Stimulated activated CD4-positive, alpha-beta T cell treated with anti-CD3 and anti-CD28 coated beads, Interleukin-4, amount 100 ng/mL, for 4 hours (primary cell): ENCODE measurements at places on chromosomes 7 and 10.

DNA sequence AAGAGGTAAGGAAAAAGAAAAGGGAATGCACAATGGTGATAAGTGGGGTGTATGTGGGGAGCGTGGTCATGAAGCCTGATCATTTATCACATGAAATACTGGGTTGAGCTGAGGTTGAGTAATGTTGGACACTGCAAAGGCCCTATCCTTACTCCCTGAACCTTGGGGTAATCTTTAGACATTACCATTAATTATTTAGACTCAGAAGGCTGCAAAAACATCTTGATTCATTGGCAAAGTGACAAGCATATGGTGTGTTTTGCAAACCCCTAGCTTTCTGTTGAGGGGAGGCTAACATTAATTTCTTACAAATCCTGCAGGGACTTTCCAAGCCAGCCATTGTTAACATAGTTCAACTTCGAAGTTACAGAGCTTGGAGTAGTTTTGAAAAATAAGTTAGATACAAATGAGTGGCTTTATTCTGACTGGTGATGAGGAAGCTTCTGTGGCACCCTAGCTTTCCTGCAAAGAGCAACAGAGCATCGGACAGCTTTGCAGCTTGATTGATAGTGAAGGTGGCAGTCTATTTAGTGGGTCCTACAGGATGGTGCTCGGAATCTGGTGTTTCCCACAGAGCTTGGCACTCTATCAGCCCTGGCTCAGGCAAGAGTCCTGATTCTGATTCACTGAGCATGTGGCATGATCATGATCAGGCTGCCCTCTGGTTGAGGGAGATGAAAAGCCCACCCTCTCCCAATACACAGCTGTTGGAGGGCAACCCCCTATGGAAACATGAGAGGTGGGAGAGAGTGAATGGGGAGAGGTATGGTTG, 153.7 kb upstream of the NPVF start:
- DNase-seq: no peak

GRCh38 chr10:129755621-129756020, 208.5 kb downstream of the EBF3 start:
- DNase-seq: no peak

- DNase-seq: no peak
Observed at GRCh38 chr7:79563821-79564522, 110.5 kb upstream of the MAGI2 start.

DNA sequence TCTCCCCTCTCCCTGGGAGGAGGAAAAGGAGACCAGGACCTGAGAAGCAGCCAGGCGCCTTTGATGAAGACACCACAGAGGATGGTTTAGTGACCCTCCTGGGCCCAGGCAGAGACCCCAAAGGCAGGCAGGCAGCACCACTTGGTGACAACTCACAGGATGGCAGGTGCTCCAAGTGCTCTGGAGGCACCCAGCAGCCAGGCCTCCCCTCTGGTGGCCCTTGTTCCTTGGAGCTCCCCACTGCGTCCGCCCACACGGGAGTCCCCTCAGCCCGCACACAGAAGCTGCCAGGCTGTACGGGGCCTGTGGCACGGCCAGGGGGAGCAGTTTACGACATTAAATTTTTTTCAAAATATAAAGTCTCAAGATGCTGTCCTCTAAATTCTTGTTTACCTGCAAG, 607.1 kb upstream of the FOXK1 start:
- no peak for DNase-seq

DNA sequence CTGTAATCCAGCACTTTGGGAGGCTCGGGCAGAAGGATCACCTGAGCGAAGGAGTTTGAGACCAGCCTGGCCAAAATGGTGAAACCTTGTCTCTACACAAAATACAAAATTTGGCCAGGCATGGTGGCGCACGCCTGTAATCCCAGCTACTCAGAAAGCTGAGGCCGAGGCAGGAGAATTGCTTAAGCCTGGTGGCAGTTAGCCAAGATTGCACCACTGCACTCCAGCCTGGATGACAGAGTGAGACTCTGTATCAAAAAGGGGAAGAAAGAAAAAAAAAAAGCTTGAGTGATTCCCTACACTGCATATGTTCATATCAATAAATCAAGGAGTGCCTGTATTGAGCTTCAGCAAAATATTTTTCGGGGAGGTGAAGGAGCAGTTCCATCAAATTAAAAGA, 45.8 kb upstream of the SRRM3 start:
- DNase-seq: no peak

- DNase-seq: no peak
Observed at GRCh38 chr7:5472432-5473315, 49.0 kb upstream of the TNRC18 start.

GRCh38 chr10:110508806-110509544, 11.3 kb downstream of the DUSP5 start:
- no peak for DNase-seq

- DNase-seq: no peak
Observed at GRCh38 chr7:75955331-75955955, 39.0 kb downstream of the TMEM120A start.

DNA sequence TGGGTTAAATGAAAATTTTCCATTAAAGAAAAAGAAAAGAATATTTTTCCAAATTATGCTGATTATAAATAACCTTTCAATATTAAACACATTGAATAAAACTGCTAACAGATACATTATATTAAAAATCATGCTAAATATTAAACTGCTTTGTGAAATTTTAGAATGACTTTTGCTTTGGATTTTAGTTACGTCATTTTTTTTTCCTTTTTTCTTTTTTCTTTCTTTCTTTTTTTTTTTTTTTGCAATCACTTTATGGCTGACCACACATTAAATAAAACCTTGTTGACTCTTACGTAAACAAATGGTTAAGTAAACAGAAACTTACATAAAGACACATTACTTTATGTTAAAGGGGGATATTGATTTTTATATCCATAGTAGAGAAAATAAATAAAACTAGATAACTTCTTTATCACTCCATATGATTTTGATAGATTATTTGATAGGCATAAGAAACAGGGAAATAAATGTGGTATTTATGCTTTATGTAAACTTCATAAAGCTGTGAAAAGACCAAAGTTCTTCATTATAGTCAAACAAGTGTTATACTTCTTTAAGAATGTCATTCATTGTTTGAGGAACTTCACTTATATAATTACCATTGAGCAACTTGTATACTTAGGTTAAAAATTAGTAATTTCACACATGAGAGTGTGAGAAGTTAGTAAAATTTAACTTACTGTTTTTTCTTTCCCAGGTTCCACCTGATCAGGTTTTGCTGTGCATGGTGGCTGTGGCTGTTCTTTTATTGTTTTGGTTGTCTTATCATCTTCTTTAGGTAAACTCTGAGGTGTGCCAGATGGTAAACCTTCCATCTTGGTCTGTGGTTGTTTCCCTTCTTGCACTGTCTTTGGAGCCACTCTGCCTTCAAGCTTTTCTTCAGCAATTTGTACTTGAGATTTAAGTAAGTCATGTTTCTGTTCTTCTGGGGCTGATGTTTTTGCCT, 197.3 kb downstream of the PCLO start:
- DNase-seq: no peak

GRCh38 chr7:136150311-136150710, 173.2 kb upstream of the MTPN start:
- DNase-seq: no peak

DNA sequence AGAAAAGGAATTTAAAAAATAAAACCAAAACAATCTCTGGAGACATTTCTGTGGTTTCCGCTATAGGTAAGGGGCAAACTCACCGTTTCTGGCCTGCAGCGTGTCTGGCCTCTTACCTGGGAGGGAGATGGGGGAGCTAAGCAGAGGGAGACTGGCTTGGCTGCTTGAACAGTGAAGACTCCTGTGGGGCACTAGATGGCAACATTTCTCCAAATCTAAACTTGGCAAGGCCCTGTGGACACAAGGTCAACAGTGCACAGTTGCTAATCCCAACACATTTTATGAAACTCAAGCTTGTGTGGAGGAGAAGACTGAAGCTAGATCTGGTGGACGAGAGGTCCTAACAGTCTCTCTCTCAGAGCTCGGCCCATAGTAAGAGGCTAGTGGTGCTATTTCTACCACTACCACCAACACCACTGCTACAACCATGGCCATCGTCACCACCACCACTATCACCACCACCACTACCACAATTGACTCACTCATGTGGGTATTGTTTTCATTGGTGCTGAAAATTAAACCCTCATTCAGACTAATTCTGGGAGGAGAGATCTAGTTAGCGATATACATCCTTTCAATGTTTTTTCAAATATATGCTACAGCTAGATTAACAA, 28.4 kb upstream of the CDHR3 start:
- DNase-seq: no peak

GRCh38 chr10:72667207-72667864, 24.6 kb upstream of the MCU start:
- no peak for DNase-seq

DNA sequence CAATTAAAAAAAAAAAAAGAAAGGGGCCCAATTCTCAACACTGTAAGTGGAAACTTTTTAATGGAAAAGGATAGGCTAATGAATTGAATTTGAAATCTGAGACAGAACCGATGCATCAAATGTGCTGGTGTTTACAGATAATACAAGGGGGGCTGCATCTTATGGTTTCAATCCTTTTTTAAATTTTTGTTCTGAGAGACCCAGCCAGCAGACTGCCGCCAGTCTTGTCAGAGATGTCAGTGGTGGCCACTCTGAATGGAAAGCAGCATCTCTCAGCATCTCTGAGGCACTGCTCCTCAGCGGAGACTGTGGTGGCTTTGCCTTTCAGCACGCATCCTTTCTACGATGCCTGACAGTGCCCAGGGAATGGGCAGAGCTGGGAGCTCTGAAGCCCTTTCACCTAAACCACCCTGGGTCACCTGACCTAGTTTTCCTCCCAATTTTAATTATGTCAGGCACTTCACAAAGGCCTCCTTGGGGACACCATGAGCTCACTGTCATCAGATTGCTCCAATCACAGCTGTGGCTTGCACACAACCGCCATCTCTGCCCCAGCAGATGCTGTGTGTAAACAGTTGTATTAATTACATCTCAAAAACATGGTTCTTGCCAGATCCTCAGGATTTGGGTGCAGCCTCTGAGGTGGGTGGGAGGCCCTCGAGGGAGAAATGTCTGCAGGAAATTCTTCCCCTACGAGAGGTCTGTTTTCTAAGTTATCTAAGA, 81.2 kb downstream of the EGFR start:
- no peak for DNase-seq

DNA sequence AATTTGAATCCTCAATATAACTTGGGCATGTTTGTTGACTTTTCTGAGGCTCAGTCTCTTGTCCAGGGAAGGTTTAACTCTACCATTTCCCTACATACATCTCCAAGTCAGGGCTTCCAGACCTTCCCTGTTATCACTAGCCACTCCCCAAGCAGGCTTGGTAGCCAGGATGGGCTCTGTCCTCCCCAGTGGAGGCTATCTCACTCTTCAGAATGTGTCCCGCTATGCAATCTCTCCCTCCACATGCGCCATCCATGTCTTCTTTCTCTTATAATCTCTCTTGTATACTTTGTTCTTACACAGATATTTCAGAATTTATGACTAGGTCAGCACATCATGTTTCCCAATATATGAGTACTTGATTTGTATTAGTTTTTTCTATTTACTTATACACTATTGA, 310.4 kb downstream of the HGF start:
- DNase-seq: no peak

DNA sequence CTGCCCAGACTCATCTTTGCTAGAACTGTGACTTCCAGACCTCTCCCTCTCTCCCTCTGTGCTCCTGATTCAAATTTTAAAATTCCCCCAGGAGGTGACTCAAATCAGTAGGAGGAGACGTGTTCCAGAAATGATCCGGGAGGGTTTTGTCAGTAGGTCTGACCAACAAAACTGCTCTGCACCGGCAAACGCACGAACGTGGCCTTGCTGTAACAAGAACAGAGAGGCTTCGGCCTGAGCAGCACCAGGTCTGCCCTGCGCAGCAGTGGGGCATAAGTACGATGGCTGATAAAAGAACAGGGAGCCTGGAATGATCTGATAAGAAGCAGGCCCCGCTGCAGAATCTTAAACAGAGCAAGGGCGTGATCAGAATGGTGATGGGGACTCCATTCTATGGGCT, 152.7 kb upstream of the AUTS2 start:
- no peak for DNase-seq

DNA sequence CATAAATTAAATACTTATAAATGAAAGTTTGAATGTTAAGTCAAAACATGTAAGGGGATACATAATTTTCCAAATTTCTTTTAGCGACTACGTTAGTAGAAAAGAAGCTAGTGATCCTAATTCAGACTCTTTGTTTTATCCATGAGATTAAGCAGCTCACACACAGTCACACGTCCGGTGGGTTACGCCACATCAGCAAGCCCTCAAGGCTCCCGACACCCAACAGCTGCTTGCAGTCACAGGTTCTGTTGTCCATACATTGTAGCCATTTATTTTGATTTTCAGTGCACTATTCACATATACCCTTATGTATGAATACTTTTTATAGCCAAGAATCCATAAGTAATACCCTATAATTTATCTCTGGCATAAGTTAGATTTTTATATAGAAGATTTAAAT, 39.5 kb downstream of the XRCC2 start:
- DNase-seq: no peak

DNA sequence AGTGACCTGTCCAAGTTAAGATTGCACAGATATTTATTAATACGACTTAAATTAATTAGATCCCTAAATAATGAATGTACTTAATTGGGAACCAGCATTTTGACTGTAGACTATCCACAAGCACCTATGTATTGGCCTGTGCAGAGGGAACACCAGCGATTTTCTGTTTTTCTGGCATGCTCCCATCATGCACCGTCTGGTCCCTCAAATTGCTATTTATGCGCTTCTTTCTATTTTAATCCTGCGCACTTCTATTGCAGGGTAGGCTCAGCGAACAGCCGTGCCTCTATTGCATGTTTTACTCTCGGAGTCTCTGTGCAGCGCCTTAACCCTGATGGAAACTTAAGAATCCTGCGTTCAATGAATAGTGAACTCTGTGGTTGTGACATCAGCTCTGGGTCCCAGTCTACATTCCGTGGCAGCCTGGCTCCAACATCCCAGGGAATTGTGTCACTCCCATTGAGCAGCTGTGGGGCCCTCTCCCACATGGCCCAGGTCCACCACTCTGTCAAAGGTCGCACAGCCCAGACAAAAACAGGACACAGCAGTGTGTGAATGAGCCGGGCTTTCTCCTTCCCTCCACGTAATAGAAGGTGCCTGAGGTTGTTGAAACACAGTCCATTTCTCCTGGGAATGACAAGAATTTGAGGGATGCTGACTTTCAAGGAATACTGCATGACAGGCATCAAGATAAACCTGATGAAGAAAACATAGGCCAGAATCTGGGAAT, 239.7 kb upstream of the KLF6 start:
- DNase-seq: no peak
